ENCODE measurements at places on chromosomes 12 and 14. TPM values are rescaled to one million over a fixed set of nuclear protein-coding genes. Genes with fewer than 3 reads are reported as not detected.

Gene TPH2
- not detected for total RNA-seq

Gene ZNF891
- total RNA-seq, result 0.63 TPM

Gene OTOGL
- 0.14 TPM for total RNA-seq

Gene ADAMTS20
- 0.33 TPM for total RNA-seq

Gene TOMM20L
- total RNA-seq, result not detected

Gene MDGA2
- total RNA-seq, result 0.62 TPM

Gene IFI27
- under 0.01 TPM for total RNA-seq

Gene E2F7
- total RNA-seq, result 34.2 TPM

Gene VASH1
- 8.6 TPM for total RNA-seq

Gene BIN2
- not detected for total RNA-seq

Gene ADAM21
- total RNA-seq, result 0.08 TPM

Gene ESPL1
- 2.2 TPM for total RNA-seq

Gene KRT71
- not detected for total RNA-seq

Gene TAS2R50
- 0.96 TPM for total RNA-seq

Gene WBP11
- total RNA-seq, result 21.7 TPM

Gene ADCK1
- total RNA-seq, result 6.4 TPM

Gene SCNN1A
- 10.4 TPM for total RNA-seq

Gene FBLN5
- total RNA-seq, result 6.0 TPM

Gene MANSC4
- total RNA-seq, result not detected

Gene PLA2G1B
- not detected for total RNA-seq

Gene SCN8A
- total RNA-seq, result 3.1 TPM
